KG1 (cell line): ENCODE measurements at places on chromosomes 6 and 20.

DNA sequence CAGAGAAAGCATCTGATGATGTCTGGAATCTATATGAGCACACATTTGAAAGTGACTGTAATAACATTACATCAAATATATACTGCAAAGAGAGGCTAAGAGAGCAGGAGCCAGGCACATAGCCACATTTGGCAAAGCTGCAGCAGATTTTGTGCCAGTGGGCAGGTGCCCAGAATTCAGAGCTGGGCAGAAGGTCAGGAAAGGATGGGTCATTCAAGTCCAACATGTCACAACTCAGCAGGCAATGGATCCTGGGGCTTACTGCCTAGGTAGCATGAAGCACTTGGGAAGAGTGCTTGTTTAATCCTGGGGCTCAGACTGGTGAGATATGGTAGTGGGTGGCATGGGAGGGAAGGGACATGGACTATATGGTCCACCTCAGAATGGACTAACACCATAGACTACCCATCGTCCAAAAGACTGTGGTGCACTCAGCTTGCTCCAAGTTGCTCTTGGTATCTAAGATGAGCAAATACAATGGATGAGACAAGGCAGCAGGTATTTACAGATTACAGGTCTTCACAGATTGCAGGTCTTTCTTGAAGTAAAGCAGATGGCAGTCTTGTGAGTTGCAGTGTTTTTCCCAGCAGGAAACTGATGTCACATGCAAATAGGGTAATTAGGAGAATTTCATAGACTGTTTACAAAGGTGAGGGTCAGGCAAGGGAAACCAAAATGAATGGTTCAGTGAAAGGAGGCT is 31.2 kb upstream of the SHLD1 start:
- no peak for DNase-seq

DNA sequence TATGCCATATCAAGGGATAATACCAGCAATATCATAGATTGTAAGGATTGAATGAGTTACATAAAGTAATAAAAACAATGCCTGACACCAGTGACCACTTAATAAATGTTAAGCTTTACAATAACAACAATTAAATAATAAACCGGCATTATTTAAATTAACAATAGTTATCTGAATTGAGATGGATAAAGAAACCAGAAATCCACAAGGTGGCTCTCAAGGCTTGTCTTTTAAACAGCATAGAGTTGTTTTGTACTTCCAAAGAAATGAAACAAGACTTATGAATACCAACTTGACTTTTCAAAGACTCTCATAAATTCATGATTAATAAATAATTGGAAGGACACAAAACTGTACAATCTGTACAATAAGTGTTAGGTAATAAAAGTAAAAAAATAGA is 203.1 kb downstream of the ASCC3 start:
- no peak for DNase-seq

DNA sequence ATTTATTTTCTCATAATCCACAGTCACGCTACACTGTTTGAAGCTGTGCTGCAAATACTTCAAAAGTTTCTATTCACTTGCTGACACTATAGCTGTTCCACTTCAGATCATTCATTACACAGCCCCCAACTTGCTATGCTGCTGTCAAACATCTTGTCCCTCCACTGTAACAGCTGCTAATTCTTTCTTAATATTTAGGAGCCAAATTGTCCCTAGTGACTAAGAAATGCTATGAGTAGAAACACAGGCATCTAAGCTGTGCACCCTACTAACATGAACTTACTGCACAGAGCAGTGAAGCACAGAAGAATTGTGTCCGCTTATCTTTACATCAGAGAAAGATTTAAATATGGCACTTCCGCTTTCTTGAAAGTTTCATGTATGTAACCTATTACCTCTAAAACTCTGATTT is 91.3 kb downstream of the PDE10A start:
- no peak for DNase-seq

- DNase-seq = no peak
Measured at GRCh38 chr20:4135385-4136077, 120.2 kb upstream of the RNF24 start.

- DNase-seq = no peak
Measured at GRCh38 chr6:170063851-170064602, 226.9 kb downstream of the DLL1 start.

DNA sequence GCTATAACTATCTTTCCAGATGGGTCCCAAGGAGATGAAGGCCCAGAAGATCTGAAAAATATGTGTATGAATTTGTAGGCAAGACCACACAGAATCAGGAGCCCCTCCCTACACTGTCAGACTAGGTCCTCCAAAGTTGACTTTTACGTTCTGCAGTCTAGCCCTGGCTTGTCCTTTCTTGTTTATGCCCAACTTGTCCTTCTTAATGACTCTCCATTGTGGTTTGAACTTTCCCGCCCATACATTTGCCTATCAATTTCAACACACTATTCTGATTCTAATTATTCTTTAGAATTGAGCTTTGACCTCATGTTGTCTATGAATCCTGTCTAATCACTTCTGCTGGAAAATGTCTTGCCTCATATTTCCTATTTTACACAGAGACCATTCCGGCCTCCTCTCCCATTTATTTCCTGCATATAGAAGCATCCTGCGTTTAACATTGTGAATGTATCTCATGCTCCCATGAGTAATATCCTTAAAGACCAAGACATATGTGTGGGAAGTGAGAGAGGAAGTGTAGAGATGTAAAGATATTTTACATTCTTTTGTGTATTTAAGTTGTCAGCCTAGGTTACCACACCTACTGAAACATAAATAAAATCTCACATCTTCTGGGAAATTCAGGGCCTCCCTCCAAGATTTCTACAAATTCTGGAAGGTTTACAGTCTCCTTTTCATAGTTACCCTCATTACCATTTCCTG is 348.3 kb downstream of the BCKDHB start:
- no peak for DNase-seq

- DNase-seq = no peak
Measured at GRCh38 chr6:105974986-105975385, 111.2 kb upstream of the PRDM1 start.

DNA sequence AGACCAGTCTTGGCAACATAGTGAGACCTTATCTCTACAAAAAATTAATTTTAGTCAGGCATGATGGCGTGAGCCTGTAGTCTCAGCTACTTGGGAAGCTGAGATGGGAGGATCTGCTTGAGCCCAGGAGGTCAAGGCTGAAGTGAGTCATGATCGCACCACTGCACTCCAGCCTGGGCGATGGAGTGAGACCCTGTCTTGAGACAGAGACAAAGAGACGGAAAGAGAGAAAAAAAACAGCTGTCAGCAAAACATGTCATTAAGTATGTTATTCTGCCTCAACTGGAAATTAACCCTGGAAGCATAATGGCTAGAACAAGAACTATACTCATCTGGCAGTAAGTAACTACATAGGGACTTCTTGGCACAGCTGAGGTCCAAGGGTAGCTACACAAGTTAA is 7.2 kb downstream of the MMS22L start:
- DNase-seq = no peak

GRCh38 chr6:39634646-39635341 is 90.4 kb downstream of the KIF6 start:
- no peak for DNase-seq

DNA sequence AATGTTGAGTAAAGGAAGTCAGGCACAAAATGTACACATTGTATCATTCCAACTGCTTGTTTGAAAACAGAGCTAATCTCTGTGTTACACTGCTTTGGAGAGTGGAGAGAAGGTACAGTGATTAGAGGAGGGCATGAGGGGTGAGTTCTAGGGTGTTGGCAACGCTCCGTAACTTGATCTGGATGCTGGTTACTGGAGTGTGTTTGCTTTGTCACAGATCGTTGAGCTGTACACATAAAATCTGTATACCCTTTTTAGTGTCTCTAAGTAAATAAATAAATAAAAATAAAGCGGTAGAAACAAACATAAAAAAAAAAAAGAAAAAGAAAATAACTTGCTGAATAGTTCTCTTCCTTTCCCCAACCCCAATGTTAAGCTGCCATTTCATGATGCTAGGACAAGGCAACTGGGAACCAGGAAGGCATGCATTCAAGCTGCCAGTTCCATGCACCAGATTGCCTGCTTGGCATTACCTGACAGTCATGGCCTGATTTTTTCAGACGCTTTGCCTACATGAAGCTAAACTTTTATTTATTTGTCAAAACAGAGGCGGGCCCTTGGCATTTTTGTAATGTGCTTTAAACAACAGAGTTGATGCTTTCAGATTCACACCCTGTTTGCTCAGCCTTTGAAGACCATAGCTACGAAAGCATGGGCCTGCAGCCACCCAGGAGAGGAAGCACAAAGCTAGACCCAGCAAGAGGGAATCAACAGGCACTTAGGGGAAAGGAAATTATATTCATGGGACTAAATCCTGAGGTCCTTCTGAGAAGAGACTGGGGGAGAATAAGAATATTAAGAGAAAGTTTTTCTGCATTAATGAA is 21.2 kb downstream of the TNFRSF21 start:
- DNase-seq = no peak

GRCh38 chr6:107803957-107804356 is 20.2 kb downstream of the SCML4 start:
- no peak for DNase-seq

- no peak for DNase-seq
Measured at GRCh38 chr6:31718265-31718664, 3.1 kb downstream of the LY6G6D start.

DNA sequence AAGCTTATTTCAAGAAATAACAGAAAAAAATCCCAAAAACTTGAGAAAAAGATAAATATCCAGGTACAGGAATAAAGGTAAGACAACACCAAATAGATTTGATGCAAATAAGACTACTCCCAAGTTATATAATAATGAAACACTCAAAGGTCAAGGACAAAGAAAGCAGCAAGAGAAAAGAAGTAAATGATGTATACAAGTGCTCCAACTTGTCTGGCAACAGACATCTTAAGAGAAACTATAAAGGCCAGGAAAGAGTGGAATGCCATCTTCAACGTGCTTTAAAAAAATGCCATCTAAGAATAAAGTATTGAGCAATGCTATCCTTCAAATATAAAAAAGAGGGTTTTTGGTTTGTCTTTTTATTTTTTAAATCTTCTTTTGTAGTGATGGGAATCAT is 54.2 kb downstream of the REV3L start:
- DNase-seq = no peak

DNA sequence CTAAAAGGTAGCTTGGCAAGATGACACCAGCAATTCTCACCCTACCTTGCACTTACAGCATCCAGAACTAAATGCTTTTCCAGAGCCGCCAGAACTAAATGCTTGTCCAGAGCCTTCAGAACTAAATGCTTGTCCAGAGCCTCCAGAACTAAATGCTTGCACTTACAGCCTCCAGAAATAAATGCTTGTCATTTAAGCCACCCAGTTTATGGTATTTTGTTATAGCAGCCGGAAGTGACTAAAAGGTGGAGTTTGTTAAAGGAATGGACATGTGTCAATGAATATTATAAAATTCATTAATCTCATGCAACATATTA is 133.5 kb downstream of the GPX5 start:
- no peak for DNase-seq

DNA sequence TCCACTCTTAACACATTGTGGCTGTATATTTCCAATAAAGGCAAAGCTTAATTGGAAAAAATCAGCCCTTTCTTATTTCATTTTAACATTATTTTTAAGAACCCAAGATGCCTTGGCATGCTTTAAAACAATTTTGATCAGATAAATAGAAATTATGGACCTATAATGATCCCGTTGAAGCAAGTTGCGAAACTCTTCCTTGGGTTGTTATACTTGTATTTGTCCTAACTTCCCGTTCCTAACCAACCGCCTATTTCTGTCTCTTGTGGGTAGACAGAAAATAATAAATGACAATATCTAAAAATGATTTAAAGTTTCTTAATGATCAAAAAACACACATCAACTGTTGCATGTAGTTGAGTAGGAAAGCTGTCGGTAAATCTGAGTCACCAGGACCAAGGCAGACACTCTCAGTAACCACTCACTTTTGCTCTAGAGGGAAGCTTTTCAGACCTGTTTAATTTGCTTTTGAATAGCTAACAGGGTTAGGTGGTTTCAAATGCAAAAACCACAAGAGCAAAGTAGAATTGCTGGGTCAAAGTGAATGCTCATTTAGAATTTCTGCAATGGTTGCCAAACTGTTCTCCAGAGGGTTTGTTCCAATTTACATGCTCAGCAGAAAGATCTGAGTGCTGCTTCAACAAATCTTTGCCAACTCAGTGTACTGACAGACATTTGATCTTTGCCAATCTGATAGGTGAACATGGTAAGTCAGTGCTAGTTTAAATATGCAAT is 34.2 kb upstream of the KCNK5 start:
- peak; percentile 64 for DNase-seq

- no peak for DNase-seq
Measured at GRCh38 chr20:50029697-50030461, 47.1 kb downstream of the SNAI1 start.

DNA sequence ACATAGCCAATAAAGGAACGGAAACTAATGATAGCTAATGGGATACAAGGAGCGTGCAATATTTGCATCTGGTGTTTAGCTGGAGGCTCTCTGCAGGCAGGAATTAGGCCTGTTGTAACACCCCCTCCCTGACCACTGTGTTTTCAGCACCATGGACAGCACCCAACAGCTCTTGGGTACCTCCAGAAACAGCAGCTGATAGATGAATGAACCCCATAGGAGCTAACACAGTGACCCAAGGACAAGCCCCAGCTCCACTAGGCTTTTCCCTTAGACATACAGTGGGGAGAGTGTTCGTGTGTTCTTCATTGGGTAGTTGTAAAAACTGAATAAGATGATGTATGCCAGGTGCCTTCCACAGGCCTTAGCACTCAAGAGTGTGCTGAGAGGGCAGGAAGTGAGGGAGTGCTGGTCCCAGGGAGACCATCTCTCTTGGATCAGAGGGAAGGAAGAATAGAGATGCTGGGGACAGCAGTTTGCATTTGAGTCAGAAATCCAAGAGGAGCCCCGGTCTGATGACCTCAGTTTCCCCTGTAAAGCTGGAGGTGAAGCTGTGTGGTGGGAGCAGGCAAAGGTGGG is 161.3 kb downstream of the PHACTR3 start:
- DNase-seq = no peak

DNA sequence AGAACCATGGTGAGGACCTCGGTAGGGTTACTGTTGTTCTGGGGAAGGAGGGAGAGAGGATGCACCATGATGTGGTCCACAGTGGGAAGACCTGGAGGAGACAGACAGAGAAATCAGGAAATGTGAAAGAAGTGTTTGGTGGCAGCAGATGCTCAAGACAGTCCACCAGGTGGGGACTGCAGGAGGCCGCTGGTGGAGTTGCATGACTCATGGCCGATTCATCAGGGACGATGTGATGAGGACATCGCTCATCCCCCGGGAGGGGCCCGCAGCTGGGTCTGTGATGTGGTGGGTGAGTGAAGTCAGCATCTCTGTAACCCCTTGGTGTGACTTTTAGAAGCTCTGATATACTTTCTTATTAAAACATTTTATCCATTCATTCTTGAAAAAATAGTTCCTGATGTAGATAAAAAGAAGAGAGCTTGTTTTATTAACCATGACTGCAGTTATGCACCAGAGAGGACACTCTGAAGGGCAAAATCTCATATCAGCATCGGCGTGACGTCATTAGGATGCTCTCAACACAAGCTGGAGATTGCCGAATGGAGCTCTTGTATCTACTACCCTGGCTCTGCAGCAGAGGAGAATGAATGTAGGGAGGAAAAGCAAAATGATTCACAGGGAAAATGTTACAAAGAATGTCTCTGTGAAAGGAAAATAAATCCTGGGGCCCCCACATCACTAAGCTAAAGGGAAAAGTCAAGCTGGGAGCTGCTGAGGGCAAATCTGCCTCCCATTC is 71.2 kb downstream of the RAMACL start:
- no peak for DNase-seq
